Activated CD8-positive, alpha-beta memory T cell treated with anti-CD3 and anti-CD28 coated beads for 1 hour (primary cell): ENCODE measurements at places on chromosomes 5 and 9.

DNA sequence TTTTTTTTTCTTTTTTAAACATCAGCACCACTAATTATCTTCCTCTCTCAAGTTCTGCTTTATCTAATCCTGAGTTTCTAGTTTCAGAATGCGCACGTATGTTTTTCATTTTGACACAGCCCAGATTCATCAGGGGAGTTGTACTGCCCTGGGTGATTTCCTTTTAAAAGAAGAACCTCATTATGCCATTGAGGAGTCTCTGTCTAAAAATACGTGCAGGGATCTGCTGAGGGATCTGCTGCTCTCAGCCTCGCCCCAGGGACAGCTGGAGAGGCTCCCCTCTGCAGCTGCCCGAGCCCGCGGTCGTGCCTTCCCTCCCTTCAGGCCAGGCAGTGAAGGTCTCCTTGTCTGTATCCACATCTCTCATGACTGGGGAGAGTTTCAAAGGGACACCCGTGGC, 273.1 kb downstream of the ARHGEF28 start:
- DNase-seq = no peak

DNA sequence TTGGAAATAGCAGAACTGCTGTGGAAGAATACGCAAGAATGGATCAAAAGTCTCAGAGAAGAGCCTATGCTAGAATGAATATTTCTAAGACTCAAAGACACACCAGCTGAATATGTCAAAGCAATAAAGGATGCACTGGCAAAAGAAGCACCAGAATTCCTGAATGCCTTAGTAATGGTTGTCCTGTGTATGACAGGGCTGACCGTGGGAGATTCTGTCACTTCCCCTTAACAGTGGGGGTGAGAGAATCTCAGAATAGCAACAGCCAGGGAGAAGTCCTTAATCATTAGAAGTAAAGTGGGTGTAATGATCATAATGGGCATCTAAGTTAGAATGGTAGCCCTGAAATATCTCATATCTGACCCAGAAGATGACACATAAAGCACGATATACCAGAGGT, 14.6 kb upstream of the PRR16 start:
- DNase-seq = no peak

DNA sequence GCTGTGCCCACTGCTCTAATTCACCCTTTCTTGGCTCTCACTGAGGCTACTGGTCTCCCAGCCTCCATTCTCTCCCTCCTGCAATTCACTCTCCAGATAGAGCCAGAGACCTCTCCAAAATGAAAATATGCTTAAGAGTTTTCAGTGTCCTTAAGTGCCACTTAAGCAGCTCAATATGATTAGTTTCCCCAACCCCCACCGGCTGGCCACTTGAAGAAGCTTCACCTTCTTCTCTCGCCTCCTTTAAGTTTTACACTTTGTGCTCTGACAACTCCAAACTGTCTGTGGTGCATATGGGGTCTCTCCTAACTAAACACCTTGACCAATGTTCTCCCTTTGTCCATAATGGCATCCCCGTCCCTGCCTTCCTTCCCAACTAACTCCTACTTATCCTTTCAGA, 53.4 kb downstream of the CDK5RAP2 start:
- no peak for DNase-seq

DNA sequence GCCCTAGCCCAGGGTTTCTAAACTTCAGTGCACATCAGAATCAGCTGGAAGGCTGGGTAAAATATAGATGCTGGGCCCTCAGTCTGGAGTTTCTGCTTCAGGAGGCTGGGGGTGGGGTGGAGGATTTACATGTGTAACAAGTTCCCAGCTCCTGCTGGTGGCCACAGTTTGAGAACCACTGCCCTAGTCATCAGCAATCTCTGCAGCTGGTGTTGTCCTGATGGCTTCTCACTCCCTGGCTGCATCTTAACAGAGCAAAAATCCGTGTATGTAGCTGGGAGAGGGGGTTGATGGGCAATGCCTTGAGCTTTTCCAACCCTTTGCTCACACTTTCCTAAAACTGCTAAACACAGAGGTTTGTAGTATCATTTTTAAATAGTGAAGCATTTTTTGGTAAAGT, 186.0 kb upstream of the KLF9 start:
- no peak for DNase-seq

DNA sequence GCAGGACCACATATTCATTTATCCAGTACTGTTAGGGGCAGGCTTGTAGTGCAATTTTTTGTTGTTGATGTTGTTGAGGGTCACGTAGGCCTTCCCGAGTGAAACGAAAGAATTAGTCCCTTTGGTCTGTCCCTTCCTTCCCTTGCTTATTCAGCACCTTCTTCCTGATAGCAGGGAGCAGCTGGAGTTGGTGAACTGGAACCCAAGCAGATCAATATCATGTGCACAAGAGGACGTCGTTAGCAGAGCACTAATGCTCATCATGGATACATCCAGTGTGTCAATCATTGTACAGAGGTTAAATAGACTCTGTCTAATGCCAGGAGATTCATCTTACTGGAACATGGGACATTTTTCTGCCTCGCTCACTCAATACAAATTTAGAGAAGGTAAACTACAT, 33.0 kb upstream of the MAP1B start:
- no peak for DNase-seq

- DNase-seq = no peak
Observed at GRCh38 chr5:149857499-149857898, 87.1 kb downstream of the PDE6A start.

- no peak for DNase-seq
Observed at GRCh38 chr5:156500755-156501154, 173.8 kb downstream of the SGCD start.

- no peak for DNase-seq
Observed at GRCh38 chr5:139245637-139246339, 47.6 kb upstream of the SIL1 start.
